ENCODE measurements at places on chromosomes 3 and 15.

GRCh38 chr15:42710662-42711061 lies 26.3 kb downstream of the CDAN1 start:
- DNase-seq, result no peak

GRCh38 chr15:84840741-84841429 lies 23.7 kb downstream of the ALPK3 start:
- no peak for DNase-seq

GRCh38 chr15:58795825-58796224 lies 24.7 kb downstream of the MINDY2 start:
- DNase-seq, result no peak

DNA sequence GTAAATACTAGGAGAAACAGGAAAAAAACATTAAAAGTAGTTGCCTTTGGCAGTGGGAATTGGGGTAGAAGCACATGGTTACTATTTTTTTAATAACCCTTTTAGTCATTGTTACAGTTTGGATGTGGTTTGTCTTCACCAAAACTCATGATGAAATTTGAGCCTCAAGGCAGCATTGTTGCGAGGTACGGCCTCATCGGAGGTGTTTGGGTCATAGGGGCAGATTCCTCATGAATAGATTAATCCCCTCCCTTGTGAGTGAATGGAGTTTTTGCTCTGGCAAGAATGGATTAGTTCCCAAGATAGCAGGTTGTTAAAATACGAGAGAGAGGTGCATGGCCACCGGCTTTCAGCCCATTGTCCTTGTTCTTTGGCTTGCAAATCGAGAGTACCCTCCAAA lies 92.6 kb downstream of the LEKR1 start:
- no peak for DNase-seq

- no peak for DNase-seq
Observed at GRCh38 chr15:67953299-67953698, 100.8 kb upstream of the PIAS1 start.

GRCh38 chr3:152048831-152049230 lies 175.4 kb downstream of the SUCNR1 start:
- no peak for DNase-seq

GRCh38 chr3:82002986-82003642 lies 241.7 kb upstream of the GBE1 start:
- no peak for DNase-seq
